Spleen (tissue), 13 donors: ENCODE measurements at places on chromosomes 16 and 17.
A peak's percentile ranks its signal among the peaks of the same experiment; 100 is the strongest.

DNA sequence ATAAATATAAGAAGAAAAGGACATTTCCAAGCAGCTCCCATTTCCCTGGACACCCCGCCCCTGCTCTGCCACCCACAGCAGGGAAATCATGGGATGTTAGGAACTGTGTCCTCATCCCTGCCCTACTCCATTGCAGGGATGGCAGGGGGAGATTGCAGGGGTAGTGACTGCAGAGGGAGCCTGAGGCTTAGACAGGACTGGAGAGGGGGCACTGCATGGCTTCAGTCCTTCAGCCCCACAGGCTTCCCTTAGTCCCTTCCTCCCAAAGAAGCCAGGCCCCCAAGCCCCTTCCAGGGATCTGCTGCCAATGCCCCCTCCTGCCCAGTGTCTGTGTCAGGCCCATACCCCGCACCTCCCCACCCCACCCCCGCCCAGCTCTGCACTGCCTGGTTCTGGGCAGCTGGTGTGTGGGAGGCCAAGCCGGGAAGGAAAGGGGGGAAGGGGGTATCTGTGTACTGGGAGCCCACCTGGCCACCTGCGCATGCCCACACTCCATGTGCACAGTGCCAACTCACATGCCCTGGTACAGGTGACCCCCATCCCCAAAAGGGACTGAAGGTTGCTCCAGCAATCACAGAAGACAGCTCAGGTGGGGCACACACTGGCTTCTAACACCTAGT lies 3.3 kb downstream of the RUNDC3A start:
- no peak for DNase-seq

GRCh38 chr17:10033959-10034358 lies 128.9 kb upstream of the RCVRN start:
- DNase-seq, result peak; percentile 75

- DNase-seq, result no peak
Measured at GRCh38 chr17:28416703-28417311, 10.8 kb upstream of the SLC46A1 start.

GRCh38 chr17:82219083-82219482 lies 6.4 kb upstream of the CCDC57 start:
- DNase-seq, result peak; percentile 80

DNA sequence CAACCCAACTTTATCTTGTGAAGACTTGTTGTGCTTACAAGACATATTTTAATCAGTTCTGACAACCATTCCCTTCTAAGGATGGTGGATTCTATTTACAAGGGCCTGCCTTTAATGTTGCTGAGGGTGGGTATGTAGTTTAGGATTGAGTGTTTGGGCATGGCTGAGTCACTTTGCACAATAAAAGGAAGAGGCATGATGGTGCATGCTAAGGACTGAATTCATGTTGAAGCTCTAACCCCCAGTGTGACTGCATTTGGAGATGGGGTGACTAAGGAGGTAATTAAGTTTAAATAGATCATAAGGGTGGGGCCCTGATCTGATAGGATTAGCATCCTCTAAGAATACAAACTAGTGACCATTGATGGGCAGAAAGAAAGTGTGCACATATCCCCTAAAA lies 196.1 kb upstream of the HS3ST3A1 start:
- DNase-seq, result no peak

DNA sequence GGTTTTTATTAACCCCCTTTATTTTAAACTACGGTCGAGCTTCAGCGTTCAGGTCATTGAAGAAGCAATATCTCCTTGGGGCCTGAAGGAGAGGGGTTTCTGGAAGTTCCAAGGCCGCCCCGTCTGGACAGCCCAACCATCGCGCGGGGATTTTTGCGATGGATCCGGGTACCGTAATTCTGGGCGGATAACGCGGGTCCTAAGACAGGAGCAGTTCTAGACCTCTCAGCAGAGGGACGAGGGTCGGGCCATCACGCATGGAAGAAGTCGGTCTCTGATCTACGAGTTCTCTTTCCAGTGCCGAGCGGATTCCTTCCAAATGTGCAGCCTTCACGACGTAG lies 3.6 kb downstream of the BORCS6 start:
- DNase-seq, result no peak

- no peak for DNase-seq
Measured at GRCh38 chr17:66200685-66201092, 8.8 kb upstream of the CEP112 start.

GRCh38 chr17:43857957-43858600 lies 11.1 kb downstream of the CD300LG start:
- DNase-seq, result no peak

DNA sequence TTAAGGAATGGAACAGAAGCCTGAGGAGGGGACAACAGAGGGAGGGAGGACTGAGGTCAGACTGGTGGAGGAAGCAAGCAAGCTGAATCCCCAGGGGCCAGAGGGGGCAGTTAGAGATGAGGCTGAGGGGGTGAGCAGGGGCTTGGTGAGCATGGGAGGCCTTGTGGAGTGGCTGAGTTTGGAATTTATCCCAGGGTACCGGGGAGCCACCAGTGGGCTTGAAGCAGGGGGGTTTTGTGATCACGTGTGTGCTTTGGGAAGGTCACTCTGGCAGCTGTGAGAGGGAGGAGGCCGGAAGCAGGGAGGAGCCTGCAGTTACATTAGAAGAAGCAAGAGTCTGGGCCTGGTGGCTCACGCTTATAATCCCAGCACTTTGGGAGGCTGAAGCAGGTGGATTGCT lies 9.8 kb upstream of the CTCF start:
- peak; percentile 73 for DNase-seq

DNA sequence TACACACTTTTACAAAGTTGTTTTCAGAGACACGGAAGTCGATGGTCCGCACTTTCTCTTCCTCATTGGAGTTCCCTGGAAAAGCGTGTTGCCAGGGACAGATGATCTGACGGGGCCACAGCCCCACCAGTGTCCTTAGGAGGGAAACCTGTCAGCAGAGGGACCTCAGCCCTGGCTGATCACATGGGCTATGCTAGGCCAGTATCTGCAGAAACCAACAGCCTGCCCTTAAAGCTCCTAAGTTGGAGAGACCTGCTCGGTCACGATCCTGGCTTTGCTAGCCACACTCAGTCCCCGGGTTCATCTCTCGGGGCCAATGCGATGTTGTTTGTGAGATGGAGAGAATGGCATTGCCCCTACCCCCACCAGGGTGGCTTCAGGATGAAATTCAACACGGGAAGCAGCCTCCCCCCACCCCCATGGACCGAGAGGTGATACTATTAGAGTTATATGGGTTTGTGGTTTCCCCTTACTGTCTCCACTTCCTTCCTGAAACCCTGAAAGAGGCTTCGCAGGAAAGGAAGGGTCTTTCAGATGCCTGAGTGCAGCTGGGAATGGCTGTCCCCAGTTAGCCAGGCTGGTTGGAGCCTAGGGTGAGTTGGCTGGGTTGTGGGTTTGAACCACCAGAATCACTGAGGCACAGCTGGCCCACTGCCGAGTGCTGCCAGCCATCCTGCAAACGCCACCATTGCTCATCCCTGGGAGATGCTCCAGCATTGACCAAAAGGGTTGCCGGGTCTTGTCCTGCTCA lies 16.6 kb downstream of the RMI2 start:
- peak; percentile 75 for DNase-seq

GRCh38 chr17:47297661-47298400 lies 25.9 kb upstream of the EFCAB13 start:
- DNase-seq, result no peak
